ENCODE measurements at places on chromosomes 4 and X. TPM values are rescaled to one million over a fixed set of nuclear protein-coding genes. Genes with fewer than 3 reads are reported as not detected.

Gene HDX
- total RNA-seq = 4.4 TPM

Gene SRPX
- 43.6 TPM for total RNA-seq

DNA sequence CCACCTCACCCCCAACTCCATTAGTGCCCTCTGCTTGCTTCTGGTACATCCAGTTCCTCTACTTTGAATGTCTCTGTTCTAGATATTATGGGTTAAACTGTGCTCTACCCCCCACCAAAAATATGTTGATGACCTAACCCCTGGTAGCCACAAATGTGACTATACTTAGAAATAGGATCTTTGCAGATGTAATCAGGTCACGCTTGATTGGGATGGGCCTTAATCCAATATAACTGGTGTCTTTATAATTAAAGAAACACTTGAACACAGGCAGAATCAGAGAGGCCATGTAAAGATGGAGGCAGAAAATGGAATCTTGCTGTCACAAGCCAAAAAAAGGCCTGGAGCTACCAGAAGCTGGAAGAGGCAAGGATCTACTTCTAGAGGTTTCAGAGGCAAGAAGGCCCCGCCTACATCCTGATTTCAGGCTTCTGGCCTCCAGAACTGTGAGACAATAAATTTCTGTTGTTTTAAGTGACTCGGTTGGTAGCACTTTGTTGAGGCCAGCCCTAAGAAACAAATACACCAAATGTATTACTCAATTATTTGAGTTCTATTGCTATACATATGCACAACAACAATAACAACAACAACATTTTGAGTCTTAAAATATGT, 220.0 kb downstream of the PPP3CA start:
- DNase-seq = no peak

Gene TMPRSS11B
- not detected for total RNA-seq

- no peak for DNase-seq
Observed at GRCh38 chr4:156638334-156638733, 333.3 kb downstream of the PDGFC start.

- DNase-seq = no peak
Observed at GRCh38 chrX:151796576-151796975, 62.0 kb downstream of the CNGA2 start.

Gene TKTL1
- 0.47 TPM for total RNA-seq

DNA sequence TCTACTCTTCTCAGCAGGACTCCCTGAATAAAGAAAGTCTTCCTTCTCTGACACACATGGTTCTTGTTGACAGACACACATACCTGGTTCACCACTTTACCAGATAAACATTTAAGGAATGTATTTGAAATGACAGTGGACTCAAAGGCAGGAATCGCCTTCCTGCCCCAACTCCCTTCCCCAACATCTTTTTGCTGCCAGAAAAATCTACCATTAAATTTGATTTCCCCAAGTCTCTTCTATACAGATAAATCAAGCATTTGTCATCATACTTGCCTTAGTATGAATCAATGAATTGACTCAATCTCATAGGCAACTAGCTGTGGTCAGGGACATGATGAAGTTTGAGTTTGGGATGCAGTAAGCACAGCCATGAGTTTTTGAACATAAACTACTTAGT, 23.3 kb upstream of the ANXA5 start:
- no peak for DNase-seq

- DNase-seq = no peak
Observed at GRCh38 chrX:17692709-17693346, 44.5 kb upstream of the SCML1 start.

- DNase-seq = no peak
Observed at GRCh38 chrX:13471269-13471668, 98.1 kb upstream of the EGFL6 start.

DNA sequence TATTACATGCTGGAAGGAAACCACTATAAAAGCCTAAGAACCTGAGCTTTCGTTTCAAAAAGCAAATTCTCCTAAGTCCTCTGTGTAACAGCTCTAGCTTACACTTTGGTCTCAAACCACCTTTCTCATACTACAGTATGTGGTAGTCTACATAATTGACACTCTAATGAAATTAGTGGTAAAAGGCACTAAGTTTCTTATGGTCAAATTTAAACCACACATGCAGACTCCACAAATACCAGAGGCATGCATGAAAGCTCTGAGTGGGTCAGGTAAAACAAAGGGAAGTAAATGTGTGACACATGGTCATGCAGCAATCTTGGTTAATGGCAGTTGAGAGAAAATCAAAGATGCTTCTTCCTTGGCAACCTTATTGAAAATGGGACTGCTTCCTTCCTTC, 187.8 kb downstream of the CCNG2 start:
- DNase-seq = no peak

All from left lung (tissue), 14 donors.